ENCODE measurements at places on chromosomes 1 and 21.

GRCh38 chr1:205545001-205545919 is 40.8 kb downstream of the CDK18 start:
- no peak for DNase-seq

GRCh38 chr21:26815197-26815596 is 30.0 kb downstream of the ADAMTS1 start:
- no peak for DNase-seq

DNA sequence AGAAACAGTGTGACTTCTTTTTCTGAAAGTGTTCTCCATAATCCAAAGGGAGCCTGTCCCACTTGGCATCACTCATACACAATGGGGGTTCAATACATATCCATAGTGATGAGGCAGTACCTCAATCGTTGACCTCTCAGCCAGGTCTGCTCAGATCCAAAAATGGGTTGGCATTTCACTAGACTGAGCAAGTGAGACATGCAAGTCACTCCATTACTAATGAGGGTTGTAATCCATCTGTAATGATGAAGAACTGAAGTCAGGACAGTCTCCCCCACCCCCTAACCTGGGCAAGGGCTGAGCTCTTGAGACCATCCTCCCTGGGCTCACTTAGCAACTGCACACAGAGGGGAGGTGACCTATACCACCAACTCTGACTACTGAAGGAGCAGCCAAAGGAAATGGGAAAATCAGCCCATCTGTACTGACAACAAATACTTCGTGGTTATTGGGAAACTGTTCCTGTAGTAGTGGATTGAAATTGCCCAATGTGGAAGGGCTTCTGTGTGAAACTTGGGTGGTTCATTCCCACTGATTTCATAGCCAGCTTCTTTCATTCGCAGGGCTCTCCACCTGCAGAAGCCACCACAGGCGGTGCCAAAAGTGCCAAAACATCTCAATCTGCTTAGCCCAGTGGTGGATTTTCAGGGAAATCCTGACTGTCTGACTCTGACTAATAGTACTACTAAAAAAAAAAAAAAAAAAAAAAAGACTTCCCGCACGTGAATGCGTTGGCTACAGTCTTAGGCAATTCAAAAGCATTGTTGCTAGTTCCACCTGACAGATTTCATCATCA is 5.0 kb downstream of the NGF start:
- no peak for DNase-seq

DNA sequence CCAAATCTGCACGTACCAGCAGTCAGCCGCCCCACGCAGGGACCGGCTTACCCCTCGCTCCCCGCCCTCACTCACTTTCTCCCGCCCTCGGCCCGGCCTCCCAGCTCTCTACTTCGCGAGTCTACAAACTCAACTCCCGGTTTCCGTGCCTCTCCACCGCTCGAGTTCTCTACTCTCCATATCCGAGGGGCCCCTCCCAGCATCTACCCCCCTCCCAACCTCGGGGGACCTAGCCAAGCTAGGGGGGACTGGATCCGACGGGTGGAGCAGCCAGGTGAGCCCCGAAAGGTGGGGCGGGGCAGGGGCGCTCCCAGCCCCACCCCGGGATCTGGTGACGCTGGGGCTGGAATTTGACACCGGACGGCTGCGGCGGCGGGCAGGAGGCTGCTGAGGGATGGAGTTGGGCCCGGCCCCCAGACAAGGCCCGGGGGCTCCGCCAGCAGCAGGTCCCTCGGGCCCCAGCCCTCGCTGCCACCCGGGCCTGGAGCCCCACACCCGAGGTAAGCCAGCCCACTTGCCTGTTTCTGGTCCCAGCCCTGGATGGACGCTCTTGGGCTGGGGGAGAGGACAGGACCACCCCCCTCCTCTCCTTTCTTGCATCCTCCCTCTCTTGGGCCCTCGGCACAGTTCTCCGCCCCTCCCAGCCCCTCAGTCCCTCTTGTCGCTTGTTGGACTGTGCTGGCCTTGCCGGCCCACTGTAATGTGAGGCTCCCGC is at the start of gene ARTN:
ARTN (plus strand) TSS at position 416 of the 715 bp plus-strand sequence. CDS start 1,856 bp downstream, outside the sequence.
- no peak for DNase-seq

DNA sequence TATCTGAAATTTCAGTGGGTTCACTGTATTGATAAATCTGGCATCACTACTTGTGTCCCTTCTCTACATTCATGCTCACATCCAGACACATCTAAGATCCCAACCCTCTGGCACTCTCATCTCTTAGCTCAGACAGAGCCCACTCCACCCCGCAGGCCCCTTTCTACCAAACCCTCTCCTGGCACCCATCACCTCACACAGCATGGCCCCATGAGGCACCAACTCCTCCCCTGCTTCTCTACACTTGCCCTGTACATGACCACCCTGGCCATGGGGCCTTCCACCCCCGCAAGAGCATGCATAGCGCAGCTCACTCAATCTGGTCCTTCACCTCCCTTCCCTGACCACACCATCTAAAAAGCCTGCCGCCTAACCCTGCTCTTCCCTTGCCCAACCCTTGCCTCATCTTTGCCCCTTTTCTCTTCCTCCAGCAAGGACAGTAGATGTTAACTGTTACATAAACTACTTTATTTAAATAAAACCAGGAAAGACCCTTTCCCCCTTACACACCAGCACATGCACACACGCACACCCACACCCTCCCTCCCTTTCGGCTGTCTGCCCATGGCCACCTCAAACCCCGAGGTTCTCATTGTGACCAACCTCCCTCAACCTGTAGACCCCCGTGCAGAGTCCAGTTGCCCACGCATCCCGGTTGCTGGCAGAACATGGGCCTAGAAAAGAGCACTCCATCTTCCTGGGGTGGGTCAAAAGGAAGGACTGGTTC is 15.6 kb downstream of the SH3BP5L start:
- DNase-seq: no peak

DNA sequence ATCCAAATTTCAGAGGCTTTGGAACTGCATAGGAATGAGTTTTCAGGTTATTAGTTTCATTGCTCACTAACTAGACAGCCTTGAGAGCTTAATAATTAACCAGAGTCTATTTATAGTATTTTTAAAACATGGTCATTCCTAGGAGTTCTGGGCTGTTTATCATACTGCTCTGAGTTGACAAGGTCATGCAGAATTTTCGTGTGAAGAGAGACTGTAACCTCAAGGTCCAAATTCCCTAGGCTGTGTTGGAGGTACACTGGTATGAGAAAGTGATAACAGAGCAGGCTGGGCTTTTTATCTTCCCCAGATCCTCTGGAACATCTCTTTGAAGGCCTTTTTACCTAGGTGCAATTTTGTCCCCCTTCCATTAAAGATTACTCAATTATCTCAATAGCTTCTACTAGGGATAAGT is 736.3 kb downstream of the LTN1 start:
- no peak for DNase-seq

GRCh38 chr1:86378813-86379212 is 17.3 kb downstream of the ODF2L start:
- no peak for DNase-seq

GRCh38 chr1:192375306-192375705 is 58.5 kb downstream of the RGS21 start:
- DNase-seq: no peak

DNA sequence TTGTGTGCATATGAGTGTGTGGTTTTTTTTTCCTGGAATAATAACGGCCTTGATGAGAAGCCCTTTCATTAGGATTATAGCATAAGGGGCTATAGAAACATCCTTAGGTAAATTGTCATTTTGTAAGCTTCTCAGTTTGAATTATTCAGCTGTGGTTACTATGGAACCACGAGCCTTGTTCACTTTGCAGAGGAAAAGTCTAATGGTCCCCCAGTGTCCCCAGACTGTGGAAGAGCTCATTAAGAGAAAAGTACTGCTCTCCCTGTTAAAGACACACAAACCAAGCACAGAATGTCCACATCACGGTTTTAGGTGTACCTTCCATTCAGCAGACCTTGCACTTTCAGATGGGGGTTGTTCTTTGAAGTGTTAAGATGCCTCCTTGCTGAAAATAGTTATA is 199.3 kb upstream of the DEPDC1 start:
- no peak for DNase-seq

- no peak for DNase-seq
Observed at GRCh38 chr1:119132179-119132578, 8.3 kb downstream of the WARS2 start.

DNA sequence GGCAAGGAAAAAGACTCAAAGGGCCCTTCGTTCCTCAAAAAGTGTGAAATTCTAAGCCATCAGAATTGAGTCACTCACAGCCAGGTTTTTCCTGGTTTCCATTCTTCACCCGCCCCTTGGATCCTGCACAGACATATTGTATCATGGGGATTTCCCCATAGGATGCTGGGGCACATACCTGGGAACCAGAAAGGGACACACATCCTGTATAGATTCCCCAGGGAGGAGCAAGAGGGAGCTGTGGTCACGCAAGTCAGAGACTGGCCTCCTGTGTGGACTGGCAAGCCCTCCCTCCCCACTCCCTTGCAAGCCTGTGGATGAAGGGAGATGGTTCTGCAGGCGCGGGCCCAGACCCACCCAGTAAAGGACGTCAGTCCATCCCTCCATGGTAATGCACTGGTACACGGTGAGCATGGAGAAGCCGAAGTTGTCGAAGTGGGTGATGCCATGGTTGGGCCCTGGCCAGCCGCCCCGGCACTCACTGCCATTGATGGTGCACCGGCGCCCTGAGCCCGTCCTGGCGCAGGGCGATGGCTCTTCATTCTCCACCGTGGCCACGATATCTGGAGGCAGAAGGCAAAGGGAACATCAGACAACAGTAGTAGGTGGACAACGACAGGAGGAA is 23.2 kb downstream of the CACNA1S start:
- DNase-seq: no peak
